ENCODE measurements at places on chromosomes 2 and 18.

DNA sequence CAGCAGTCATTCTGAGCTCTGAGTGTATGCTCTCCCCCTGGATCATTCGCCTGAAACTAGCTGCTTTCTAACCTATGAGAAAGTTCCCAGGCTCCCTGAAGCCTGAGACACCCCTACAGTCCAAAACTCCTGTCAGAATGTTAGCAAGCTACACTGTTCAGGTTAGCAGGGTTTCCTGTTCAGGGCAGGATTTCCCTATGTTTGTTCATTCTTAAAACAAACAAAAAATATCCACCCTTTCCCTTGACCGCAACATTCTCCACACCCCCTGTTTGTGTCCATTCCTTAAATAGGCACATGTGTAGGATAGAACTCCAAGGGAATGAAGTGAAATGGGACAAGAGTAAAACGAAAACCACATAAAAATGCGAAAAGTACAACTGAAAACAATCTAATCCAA is 83.1 kb downstream of the KLF7 start:
- no peak for ATAC-seq

DNA sequence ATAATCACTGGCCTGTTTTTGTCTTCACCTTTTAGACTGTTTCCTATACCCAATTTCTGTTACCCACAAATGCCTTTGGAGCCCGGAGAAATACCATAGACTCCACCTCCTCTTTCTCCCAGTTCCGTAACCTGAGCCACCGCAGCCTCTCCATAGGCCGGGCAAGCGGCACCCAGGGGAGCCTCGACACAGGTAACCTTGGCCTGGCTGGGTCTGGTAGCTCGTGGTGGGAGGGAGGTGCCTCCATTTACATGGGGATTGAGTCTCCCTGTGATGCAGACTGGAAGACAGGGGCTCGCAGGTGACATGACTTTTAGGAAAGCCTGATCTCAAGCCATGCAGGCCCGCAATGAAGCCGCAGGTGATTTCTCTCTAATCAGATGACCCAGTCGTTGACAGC is 100.6 kb downstream of the CABLES1 start:
- no peak for ATAC-seq

- ATAC-seq = no peak
Observed at GRCh38 chr2:36088716-36089328, 266.8 kb upstream of the CRIM1 start.

DNA sequence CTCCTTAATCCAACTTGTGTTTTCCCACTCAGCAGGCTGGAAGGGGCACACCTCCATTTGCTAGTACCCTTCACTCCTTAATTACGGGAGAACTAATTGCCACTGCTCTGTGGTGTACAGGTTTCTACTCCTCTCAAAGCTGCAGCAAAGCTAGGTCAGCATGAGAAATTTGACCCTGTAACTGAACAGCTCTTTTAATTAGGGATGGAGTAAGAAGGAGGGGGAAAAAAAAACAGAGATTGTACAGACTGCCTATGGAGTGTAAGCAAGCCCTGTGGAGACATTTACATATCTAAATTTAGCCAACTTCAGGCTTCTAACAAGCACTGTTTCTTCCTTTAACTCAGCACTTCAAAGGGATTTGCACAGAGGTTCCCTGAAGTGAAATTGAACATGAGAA is 629.7 kb upstream of the SETBP1 start:
- no peak for ATAC-seq

DNA sequence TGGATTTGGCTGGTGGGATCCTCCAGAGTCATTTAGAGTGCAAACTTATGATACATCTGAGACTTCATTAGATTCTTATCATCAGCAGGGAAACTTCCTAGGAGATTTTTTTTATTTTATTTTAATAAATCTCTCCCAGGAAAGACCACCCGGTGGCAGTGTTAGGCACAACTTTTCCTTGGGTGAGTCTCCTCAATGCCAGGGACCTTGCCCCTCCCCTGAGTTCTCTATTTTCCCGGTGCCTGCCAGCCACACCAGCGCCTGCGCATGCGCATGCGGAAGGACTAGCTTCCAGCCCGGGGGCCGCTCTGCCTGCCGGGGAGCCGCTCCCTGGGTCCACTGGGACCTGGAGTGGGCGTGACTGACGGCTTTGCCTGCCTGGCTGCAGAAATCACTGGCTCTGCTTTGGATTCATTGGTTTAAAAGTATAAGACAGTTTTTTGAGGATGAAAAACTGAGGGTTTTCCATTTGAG is 86.6 kb downstream of the TMEM182 start:
- ATAC-seq = peak; percentile 97

GRCh38 chr18:44915661-44916060 is 235.0 kb downstream of the SETBP1 start:
- ATAC-seq = no peak

GRCh38 chr2:136118819-136119716 is 1.1 kb upstream of the CXCR4 start:
- ATAC-seq = no peak

DNA sequence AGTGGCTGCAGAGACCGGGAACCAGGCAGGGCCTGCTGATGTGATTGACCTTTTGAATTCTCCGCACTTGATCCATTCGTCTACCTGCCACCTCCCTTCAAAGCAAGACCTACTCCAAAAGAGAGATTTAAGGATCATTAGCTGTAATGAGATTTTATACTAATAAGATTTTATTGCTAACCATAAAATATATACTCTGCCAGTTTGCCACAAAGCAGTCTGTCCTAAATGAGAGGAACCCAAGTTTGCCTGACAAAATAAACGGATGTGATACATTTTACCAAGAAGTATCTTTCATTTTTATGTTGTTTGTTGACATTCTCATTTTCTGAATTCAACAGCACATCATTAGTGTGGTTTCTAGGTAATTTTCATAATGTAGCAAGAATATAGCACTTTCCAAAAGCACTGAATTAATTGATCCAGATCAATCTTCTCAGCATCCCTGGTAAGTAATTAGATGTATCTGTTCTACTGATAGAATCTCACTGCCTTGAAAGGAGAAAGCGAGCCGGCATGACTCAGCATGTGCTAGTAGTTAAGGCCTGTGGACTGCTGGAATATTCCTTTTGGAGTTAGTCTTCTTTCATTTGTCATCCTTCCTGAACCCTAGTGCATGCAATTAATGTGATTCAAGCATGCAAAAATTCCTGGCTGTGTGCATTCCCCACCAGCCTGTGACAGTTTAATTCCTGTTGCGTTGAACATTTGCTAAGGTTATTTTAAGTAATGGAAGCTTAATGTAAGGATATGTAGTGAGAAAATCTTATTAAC is 128.5 kb downstream of the ARL6IP6 start:
- ATAC-seq = peak; percentile 92

GRCh38 chr2:3189961-3190360 is 187.7 kb downstream of the EIPR1 start:
- no peak for ATAC-seq

GRCh38 chr18:57048351-57048750 is 98.5 kb upstream of the BOD1L2 start:
- no peak for ATAC-seq

DNA sequence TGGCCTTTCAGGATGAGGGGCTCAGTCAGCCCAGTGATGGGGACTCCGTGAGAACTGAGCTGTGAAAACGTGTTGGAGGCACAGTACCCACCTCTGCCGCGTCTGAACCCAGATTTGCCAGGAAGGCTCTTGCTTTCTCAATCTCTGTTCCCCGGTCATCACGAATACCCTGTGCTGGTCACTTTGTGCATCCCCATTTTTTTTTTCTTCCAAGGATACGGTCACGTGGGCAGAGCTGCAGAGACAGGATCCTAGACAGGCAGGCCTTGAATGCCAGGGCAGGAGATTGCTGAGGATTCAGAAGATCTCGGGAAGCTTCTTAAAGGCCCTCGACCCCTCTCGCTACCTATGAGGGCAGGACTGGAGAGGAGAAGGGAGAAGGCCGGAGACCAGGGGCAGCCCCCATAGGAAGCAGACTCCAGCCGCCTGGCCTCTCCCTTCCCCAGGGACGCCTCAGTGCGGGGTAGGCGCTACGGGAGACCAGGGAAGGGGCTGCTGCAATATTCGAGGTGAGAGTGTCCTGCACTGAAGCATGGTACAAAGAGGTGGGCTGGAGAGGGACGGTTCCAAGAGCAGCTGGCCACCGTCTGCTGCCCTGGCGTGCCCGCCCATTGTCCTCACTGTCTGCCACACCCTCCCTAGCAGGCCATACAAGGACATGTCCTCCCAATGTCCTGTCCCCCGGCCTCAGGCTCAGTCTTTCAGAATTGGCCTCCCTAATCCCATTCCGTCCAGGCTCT is 29.0 kb upstream of the TAF1B start:
- ATAC-seq = no peak

DNA sequence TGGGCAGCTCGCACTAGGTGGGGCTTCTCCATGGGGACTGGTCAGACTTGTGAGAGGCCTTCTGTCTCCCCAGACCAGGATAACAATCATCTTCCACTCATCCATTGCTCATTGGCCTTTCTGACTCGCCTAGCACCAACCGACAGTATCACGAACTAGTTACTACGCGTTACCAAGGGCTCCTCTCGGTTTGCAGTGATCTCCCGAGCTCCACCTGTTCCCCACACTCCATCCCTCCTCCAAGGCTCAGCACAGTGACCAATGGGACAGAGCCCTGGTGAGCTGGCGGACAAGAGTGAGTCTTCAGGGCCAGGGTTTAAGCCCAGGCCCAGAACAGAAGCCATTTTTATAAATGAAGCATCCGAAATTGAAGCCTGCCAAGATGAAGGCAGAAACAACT is 42.8 kb upstream of the SMAD7 start:
- no peak for ATAC-seq

- no peak for ATAC-seq
Observed at GRCh38 chr2:647691-648231, 29.4 kb downstream of the TMEM18 start.

DNA sequence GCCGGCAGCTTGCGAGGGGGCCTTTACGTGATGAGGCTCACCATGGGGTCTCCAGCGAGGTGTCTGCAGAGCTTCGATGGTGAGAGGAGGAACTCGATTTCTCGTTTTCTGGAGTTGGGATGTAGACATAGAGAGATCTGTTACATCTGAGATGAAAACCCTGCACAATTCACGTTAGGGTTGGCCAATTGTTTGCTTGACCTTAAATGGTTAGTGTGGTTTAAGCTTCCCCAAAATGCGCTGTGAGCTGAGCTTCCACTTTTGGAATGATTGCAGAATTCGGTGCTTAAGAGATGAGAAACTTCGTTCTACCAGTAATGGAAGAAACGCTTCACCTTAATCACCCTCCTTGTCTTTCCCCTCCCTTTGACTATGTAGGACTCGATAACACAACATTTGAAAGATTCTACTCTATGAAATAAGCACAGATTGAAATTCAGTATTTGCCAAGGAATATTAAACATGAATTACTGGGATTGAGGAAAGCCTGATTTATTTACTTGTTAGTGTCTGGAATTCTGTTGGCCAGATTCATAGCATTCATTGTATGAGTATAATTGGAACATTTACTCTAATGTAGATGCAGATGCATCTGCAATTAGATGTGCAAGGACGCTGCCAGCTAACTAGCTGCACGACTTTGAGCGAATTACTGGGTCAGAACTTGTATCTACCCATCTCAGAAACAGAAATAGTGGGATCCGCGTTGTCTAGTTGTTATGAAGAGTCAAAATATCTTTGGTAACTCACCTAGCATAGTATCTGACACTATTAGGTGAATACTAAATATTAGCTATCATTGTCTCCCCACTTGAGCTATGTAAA is 1.6 kb upstream of the KLF7 start:
- ATAC-seq = no peak

All from SK-N-SH treated with all-trans-retinoic acid at 6 μM for 48 hours (cell line).